ENCODE measurements at places on chromosomes 6 and 20.
A peak's percentile ranks its signal among the peaks of the same experiment; 100 is the strongest.

GRCh38 chr6:168128631-168129291 lies 49.7 kb upstream of the FRMD1 start:
- DNase-seq = no peak

- DNase-seq = no peak
Observed at GRCh38 chr20:24964506-24964840, 15.4 kb downstream of the CST7 start.

DNA sequence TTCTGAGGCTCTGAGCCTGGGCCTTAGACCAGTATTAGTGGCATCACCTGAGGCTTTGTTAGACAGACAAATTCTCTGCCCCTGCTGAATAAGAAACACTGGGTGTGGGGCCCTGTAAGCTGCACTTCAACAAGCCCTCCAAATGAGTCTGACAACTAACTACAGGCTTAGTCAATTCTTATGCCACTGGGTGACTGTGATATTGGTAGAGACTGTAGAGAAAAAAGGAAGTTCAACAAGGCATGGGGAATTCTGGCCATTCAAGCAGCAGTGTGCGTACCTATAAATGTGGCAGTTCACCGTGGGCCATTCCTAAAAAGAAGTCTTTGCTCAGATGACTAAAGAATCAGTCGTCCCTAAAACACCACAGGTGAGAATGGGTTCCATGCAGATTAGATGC lies 82.7 kb downstream of the MDN1 start:
- no peak for DNase-seq

DNA sequence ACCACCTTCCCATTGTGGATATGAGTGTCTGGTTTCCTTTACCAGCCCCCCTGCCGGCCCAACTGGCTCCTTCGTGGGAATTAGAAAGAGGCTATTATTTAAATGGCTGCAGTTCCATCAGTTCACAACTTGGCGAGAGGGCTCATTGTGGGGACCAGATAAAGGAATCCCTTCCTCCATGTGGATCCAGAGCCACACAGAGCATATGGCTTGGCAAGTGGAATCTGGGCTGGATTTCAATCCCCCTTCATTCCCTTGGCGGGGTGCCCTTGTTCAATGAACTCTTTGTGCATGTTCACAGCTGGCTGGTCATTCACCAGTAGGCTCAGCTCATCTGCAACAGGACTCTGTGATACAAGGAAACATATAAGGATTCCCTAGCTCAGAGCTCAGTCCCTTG lies 140.6 kb downstream of the OPN5 start:
- DNase-seq = no peak

DNA sequence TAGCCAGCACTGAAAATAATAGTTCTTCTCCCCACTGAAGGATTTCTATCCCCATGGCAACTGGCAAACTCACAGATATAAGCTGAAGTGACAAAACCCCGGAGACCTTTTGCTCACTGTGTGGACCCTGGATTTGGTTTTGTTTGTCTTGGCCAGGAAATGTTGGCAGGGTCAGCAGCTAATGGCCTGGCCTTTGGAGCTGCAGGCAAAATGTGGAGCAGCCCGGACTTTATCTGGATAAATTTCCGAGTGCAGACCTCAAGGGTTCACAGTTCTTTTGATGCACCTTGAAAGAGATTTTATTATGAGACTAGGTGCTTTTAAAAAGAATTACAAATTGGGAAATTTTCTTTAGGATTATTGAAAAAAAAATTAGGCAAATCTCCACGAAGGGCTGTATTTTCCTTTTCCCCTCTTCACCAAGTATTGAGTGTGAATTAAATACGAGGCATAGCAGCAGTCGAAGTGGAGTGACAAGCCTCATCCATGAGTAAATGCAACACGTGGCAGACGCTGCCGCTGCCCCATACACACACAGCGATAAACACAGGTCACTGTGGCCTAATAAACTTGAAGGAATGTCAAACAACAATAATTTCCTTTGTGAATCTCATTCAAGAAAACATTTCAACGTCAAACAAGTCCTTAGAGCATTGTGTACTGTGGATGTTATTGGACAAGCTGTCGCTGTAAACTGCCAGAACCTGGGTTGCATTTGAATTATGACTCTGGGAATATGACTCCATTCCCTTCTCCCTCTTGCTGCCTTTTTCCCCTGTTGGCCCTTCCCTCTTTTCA lies 35.1 kb upstream of the CCN6 start:
- DNase-seq = no peak

DNA sequence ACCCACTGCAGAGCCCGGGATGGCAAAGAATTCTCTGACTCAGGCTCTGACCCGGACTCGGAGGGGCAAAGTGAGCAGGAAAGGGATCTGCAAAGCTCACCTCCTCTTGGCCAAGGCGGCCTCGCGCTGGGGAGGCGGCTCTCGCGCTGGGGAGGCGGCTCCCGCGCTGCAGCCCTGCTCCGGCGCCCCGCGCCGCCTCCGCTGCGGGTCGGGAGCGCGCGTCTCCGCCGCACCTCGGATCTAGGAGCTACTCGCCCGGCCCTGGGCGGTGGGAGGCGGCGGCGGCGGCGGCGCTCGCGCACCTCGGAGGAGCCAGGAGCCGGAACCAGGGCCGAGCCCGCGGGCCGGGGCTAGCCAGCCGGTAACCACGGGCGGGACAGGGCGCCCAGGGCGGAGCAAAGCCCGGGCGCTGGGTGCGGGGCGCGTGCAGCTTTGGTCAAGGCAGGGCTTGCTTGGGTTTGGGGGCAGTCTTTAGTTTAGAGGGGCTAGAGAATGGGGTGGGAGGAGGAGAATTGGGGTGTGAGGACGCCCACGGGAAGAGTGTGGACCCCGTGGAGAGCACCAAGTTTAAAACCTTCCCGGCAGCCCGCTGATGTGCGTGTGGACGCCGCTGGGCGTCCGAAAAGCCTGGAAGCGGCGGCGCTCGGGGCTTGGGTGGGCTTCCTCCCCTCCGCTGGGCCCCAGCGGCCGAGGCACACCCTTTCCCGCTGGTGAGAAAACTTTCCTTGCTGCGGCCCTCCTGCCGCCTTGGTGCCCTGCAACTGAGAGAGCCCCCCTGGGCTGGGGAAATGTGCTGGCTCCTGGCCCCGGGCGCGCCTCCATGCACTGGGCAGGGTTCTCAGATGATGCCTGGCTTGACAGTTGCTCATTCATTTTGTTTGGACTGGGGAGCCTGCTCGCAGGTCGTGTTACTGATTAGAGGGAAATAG lies at the start of gene MRAP2:
Gene MRAP2, plus strand, starts transcription at position 250 of the 929 bp plus-strand sequence. CDS start 21,547 bp downstream, outside the sequence.
- no peak for DNase-seq

DNA sequence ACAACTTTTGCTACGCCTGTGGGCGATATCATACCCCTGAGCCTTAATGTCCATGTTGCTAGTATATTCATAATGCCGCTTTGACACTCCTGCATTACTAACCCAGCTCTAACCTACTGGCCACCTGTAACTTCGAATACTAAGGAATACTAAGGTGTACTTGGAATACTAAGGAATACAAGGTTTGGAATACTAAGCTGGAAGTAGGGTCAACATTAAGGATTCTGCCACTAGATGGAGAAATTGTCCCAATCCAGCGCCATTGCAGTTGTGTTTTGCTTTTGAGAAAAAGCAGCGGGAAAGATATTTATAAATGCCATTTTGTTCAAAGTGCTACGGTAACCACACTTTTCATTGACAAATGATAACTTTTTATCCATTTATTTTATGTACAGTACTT lies 10.7 kb downstream of the TBXT start:
- DNase-seq = no peak

- no peak for DNase-seq
Observed at GRCh38 chr6:39819676-39820075, 27.5 kb downstream of the DAAM2 start.

GRCh38 chr20:1555952-1556351 lies 1.6 kb downstream of the SIRPD start:
- DNase-seq = peak; percentile 21

GRCh38 chr6:170459451-170459850 lies 93.7 kb downstream of the PSMB1 start:
- peak; percentile 9 for DNase-seq

- no peak for DNase-seq
Observed at GRCh38 chr20:41268402-41268801, 49.1 kb downstream of the ZHX3 start.

DNA sequence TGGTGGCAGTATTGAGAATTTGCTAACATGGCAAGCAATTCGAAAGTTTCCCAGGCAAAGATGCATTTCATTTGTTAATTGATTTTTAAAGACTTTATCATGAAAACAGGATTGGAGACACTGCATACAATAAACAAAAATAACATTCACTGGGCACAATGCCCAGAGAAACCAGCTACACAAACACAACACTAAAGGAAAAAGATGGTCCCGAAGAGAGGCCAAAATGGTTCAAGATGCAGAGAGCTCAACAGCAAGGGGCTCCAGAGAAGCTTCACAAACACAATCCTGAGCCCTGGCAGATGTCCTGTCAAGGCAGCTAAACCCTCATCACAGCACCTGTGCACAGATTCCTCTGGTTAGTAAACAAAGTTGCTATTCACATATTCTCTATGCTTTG lies 79.3 kb downstream of the INSM1 start:
- no peak for DNase-seq

- peak; percentile 57 for DNase-seq
Observed at GRCh38 chr6:27684264-27685211, 211.6 kb upstream of the ZNF184 start.

- no peak for DNase-seq
Observed at GRCh38 chr6:104680539-104680938, 179.2 kb downstream of the HACE1 start.

DNA sequence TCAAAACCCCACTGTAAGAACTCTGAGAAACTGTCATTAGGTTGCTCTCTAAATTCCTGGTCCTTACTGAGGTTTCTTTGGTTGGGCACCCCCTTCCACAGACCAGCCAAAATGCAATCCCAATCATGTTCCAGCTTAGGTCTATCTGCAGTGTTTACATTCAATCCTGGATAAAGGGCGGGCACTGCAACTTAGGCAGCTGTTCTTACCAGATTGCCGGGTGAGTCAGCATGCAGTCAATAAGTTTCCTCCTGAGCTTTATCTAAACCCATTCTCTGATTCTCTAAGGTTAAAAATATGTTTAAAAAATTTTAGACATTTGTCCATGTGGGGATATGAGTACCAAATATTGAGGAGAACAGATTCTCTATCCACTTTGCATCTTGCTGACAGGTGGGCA lies 197.8 kb downstream of the HAO1 start:
- DNase-seq = no peak

DNA sequence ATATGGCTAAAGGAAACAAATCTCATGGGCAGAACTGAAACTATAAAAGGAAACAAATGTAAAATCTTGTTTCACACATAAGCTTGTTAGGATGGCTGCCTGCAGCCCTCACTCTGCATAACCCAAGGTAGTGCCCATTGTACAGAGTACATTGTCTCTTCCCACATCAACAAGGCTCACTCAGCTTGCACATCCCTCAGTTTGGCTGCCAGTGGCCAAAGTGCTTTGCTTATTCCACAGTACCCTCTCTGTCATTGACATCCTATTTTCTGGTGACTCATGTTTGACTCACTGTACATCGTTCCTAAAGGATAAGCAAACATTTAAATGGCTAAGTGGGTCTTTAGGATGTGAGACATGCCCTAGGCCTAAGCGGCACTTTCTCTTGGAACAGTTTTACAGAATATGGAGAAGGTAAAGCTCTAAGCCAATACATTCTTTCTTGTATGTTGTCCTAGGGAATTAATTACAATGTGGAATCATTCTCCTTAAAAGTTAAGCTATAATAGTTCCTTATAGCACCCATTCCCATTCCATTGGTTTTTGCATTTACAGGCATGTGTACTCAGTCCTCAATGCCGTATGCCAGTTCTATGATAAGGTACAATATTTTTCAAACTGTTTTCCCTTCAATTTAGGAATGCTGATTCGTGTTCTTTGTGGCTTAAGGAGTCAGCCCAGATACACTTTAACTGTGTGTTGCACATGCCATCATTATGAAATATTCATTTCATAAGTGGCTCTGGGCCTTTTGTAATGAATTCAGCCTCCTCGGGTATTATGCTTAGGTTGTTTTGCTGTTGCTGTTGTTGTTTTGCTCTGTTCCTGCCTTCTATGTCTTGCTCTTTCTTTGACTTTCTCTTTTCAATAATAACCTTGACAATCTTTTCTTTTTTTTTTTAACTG lies 5.5 kb downstream of the ANKEF1 start:
- DNase-seq = no peak

- no peak for DNase-seq
Observed at GRCh38 chr20:22768266-22769178, 184.2 kb upstream of the FOXA2 start.

DNA sequence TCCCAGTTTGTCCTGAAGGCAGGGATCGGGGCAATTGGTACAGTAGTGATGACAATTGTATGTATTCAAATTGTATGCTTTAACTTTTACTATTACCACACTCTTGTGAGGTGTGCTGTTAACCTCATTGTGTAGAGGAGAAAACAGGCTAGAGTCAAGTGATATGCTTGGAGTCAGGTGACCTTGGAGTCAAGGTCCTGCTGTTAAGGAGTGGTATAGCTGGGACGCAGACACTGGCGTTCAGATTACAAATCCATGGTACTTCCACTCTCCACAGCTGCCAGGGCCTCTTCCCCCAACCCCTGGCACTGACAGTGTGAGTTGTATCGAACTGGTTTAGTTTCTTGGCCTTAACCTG lies 10.5 kb downstream of the CNPY3 start:
- DNase-seq = no peak

DNA sequence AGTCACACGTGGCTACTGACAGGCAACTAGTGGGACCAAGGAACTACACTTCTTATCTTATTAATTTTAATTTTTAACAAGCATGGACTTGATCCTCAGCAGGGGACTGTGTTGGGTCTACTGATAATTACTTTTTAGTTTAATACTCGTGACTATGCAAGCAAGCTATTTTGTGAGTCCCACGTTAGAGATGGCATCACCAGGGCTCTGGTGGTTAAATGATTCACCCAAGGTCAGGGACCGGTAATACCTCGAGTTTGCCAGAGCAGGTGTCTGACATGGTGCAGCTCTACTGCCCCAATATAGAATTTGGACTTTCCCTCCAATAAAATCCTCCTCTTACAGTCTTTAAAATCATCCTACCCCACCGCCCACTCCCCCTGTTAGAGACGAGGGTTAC lies 98.6 kb upstream of the RIN2 start:
- no peak for DNase-seq

DNA sequence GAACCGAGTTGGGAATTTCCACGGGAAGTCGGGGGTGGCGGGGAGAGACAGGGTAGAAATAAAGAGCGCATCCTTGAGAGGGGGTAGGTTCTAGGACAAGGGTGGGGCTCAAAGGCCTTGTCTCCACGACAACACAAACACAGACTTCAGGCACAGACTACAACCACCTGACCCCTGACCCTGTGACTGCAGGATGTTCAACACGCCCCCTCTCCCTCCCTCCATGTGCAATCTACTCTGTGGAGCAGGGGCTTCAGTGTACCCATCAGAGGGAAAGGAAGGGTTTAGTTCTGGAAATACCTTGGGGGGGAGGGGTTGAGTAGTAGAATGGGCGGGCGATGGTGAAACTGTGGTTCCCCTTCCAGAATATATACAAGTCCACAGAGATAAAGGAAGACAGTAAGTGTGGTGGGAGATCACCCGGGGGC lies 651 bp upstream of the TAPBP start:
- peak; percentile 64 for DNase-seq

- DNase-seq = no peak
Observed at GRCh38 chr6:10890151-10890550, 3.3 kb downstream of the SYCP2L start.

- no peak for DNase-seq
Observed at GRCh38 chr6:3843379-3844096, 5.6 kb upstream of the FAM50B start.

- DNase-seq = peak; percentile 9
Observed at GRCh38 chr6:154367839-154368695, 11.5 kb upstream of the IPCEF1 start.
